HFFc6 (cell line): ENCODE measurements at places on chromosomes 5 and 9. TPM values are rescaled to one million over a fixed set of nuclear protein-coding genes. Genes with fewer than 3 reads are reported as not detected.

The PCDHB4 gene
- 0.24 to 0.53 TPM (median 0.24 TPM) in 3 replicates for total RNA-seq

- peaks cover 13% of the 10 kb centered on the region for H3K4me1 ChIP-seq
- no peak overlapping the region for H3K27ac ChIP-seq
- peaks cover 77% of the 10 kb centered on the region for H3K27me3 ChIP-seq
Observed at GRCh38 chr9:132583584-132584304, 1.3 kb downstream of the BARHL1 start.

The CYLC2 gene
- not detected in 3 replicates for total RNA-seq

GRCh38 chr5:135376961-135377624 is 21.9 kb downstream of the MACROH2A1 start:
- peak overlapping the region; percentile 36 for H3K27ac ChIP-seq
- peaks cover 43% of the 10 kb centered on the region for H3K36me3 ChIP-seq
- DNase-seq, result no peak
- peak overlapping the region; percentile 34; the same call in 1 of the 2 replicates for H3K4me3 ChIP-seq

DNA sequence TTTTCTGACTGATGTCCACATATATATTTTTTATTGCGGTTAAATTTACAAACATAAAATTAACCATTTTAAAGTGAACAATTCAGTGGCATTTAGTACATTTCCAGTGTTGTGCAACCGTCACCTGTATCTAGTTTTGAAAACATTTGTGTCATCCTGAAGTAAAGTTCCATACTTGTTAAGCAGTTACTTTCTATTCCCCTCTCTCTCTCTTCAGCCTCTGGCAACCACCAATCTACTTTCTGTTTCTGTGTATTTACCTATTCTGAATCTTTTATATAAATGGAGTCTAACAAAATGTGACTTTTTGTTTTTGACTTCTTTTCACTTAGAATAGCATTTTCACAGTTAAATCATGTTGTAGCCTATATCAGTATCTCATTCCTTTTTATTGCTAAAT is 480.1 kb upstream of the SMARCA2 start:
- no peak for DNase-seq
- H3K4me1 ChIP-seq, result no peaks in the 10 kb centered on the region
- H3K27me3 ChIP-seq, result no peaks in the 10 kb centered on the region
- H3K4me3 ChIP-seq, result no peak overlapping the region

The FOXD4 gene
- 0.34 to 0.55 TPM (median 0.51 TPM) in 3 replicates for total RNA-seq

DNA sequence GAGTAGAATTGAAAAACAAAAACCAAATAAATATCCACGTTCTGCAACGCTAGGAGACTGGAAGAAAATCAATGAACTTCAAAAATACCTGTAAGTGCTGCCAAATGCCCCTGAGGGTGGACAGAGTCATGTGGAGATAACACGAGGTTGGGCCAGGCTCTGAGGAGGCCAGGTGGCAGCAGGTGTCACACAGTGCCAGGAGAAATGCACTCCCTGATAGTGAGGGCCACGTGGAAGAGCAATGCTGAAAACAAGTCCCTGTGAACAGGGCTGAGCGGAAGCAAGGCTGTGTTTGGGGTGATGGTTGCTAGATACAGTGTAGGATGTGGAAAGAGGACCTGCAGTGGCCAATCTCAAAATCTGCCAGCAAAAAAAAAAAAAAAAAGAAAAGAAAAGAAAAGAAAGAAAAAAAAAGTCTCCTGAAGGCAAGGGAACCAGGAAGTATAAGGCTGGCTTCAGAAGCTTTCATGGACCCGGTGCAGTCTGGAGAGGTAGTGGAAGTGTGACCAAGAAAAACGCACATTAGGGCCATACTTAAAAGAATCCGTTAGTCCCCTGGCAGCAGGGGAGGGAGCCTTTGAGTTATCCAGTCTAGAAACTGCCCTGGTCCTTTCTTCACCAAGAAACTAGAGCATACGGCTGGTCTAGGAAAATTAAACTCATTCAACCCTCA is 16.8 kb downstream of the C1QTNF3 start:
- no peak overlapping the region for H3K4me3 ChIP-seq
- no peak for DNase-seq

The SLC6A7 gene
- total RNA-seq, result not detected in 3 replicates

GRCh38 chr5:143896516-143896915 is 84.6 kb downstream of the HMHB1 start:
- H3K4me1 ChIP-seq, result peaks cover 38% of the 10 kb centered on the region
- no peak for DNase-seq
- no peak overlapping the region for H3K4me3 ChIP-seq
- H3K36me3 ChIP-seq, result peaks cover 2% of the 10 kb centered on the region; the same call in 1 of the 2 replicates
- peaks cover 2% of the 10 kb centered on the region for H3K27me3 ChIP-seq
- H3K27ac ChIP-seq, result peak overlapping the region; percentile 73

The NDUFB6 gene
- 69.8 to 78.4 TPM (median 71.1 TPM) in 3 replicates for total RNA-seq

- H3K27ac ChIP-seq, result peak overlapping the region; percentile 93
- H3K27me3 ChIP-seq, result no peaks in the 10 kb centered on the region
- peak overlapping the region; percentile 99 for H3K4me3 ChIP-seq
- H3K4me1 ChIP-seq, result peaks cover 71% of the 10 kb centered on the region
- peaks cover 41% of the 10 kb centered on the region for H3K36me3 ChIP-seq
- peak; percentile 83 for DNase-seq
Observed at GRCh38 chr5:16934123-16934522, 2.0 kb downstream of the MYO10 start.

- H3K27me3 ChIP-seq, result no peaks in the 10 kb centered on the region
- H3K36me3 ChIP-seq, result no peaks in the 10 kb centered on the region
- no peak overlapping the region for H3K27ac ChIP-seq
- DNase-seq, result no peak
- H3K4me3 ChIP-seq, result no peak overlapping the region
Observed at GRCh38 chr9:107929443-107929842, 439.9 kb upstream of the KLF4 start.

DNA sequence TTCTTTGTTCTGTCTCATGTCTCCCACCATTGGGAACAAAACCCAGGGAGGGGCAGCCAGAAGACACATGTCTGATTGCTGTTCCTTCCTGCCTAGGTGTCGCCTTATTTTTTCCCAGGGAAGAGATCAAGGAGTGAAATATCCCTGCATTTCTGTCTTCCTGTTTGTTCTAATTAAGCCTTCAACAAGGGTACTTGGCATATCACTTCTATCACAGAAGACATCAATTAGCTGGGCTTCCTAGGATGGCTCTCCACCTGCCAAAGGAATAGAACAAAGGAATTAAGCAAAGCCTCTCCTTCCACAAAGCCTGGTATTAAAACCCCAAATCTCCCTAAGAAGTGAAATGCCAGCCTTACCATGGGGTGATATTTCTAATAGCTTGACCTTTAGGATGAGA is 299.5 kb upstream of the CD180 start:
- no peak for DNase-seq
- H3K36me3 ChIP-seq, result no peaks in the 10 kb centered on the region
- H3K27ac ChIP-seq, result no peak overlapping the region
- no peaks in the 10 kb centered on the region for H3K4me1 ChIP-seq
- no peaks in the 10 kb centered on the region for H3K27me3 ChIP-seq
- no peak overlapping the region for H3K4me3 ChIP-seq

- no peak overlapping the region for H3K27ac ChIP-seq
- no peaks in the 10 kb centered on the region for H3K4me1 ChIP-seq
- DNase-seq, result peak; percentile 32
- no peak overlapping the region for H3K4me3 ChIP-seq
- no peaks in the 10 kb centered on the region; the same call in none of the 2 replicates for H3K27me3 ChIP-seq
- no peaks in the 10 kb centered on the region for H3K36me3 ChIP-seq
Observed at GRCh38 chr5:90802474-90803317, 244.1 kb downstream of the ADGRV1 start.

The PAIP1 gene
- 58.7 to 65.1 TPM (median 60.9 TPM) in 3 replicates for total RNA-seq

The SPINK4 gene
- total RNA-seq, result not detected in 2 replicates

DNA sequence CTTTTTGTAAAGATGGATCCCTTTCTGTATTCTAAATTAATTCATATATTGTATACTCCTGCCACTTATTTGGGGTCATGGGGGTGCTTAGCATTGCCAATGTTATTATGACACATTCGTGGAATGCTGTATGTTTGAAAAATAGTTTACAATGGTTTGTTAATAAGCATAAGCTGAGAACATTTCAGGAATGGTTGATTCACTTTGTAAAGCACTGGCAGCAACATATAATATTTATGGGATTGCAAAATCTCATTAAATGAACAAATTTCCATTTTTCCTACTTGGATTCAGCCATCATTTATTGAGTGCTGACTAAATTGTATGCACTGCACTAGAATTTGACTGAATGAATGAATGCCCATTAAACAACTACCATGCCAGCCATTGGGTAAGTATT is 215.2 kb upstream of the KLF4 start:
- DNase-seq, result no peak
- no peaks in the 10 kb centered on the region for H3K36me3 ChIP-seq
- no peak overlapping the region for H3K4me3 ChIP-seq
- H3K4me1 ChIP-seq, result peaks cover 24% of the 10 kb centered on the region

DNA sequence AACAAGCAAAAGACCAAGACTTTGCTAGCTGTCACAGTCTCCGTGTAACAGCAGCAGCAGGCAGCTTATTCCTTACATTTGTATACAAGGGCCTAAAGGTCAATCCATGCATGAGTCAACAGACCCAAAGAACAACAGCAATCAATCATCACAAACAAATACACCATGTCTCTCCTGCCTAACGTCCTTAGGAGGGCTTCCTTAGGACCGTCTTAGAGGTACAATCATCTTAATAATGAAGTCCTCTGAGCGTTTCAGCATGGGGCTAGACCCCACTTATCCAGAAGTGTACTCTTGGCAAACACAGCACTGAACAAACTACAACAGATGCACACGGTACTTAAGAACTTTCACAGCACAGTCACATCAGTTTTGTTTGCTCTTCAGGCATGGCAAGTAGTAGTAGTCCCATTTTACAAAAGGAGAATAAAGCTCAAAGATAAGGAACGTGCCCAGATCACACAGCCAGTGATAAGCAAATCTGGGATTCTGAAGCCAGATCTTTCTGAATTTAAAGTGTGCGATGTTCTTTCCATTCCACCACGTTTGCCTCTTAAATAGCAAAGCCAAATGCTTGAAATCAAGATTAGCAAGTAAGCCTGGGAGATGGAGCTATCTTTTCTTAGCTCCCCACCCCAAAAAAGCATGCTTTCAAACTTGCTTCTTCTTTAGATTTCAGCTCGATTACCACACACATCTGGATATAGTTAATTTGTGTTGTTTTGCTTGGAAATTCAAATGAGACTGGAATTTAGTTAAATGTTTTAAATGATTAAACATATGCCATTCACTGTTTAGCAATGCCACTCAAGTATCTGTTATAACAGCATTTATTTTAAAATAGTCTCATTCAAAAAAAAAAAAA is 24.2 kb downstream of the PSMB7 start:
- H3K27ac ChIP-seq, result peak overlapping the region; percentile 87
- H3K36me3 ChIP-seq, result no peaks in the 10 kb centered on the region
- no peak for DNase-seq
- no peaks in the 10 kb centered on the region for H3K27me3 ChIP-seq

DNA sequence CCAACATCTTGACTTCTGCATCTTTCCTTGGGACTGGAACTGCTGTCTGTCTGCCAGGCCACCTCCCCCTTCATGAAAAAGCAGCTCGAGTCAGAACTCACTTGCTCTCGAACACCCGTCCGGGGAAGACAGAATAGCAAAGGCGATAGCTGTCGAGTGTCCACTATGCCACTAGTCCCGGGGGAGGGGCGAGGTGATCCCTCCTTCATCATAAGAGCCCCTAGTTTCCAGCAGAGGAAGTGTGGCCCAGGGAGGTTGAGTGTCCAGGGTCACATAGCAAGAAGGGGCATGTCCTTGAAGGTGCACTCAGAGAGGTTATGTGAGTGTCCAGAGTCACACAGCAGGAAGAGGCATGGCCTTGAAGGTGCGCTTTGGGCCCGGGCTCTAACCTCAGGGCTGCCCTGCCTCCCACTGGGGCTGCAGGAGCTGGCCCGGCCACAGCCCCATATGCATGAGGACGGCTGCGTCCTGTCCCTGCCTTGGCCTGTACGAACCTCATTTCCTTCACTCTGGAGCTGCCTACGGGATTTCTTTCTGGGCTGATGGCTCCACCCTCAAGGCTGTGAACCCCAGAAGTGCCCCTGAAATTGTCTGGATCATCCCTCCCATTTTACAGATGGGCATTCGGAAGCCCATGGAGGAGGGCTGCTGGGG is 6.7 kb downstream of the DBH start:
- no peak for DNase-seq
- no peaks in the 10 kb centered on the region for H3K36me3 ChIP-seq
- no peak overlapping the region for H3K4me3 ChIP-seq
- peaks cover 67% of the 10 kb centered on the region for H3K27me3 ChIP-seq
- no peak overlapping the region for H3K27ac ChIP-seq

The CDO1 gene
- 0.27 TPM in 1 of 3 replicates, not detected in the others for total RNA-seq

The EGFL7 gene
- total RNA-seq, result 4.5 to 5.2 TPM (median 5.0 TPM) in 3 replicates

GRCh38 chr5:178832618-178833201 is 27.0 kb upstream of the ZNF354B start:
- no peak overlapping the region for H3K4me3 ChIP-seq
- H3K27me3 ChIP-seq, result peaks cover 6% of the 10 kb centered on the region
- DNase-seq, result no peak
- H3K4me1 ChIP-seq, result no peaks in the 10 kb centered on the region
- H3K27ac ChIP-seq, result no peak overlapping the region

The SPATA31D4 gene
- total RNA-seq, result not detected in 3 replicates

GRCh38 chr9:86322973-86323644 is 31.1 kb downstream of the TUT7 start:
- peaks cover 48% of the 10 kb centered on the region for H3K36me3 ChIP-seq
- H3K27ac ChIP-seq, result peak overlapping the region; percentile 89
- peak overlapping the region; percentile 62 for H3K4me3 ChIP-seq

- H3K4me1 ChIP-seq, result peaks cover 84% of the 10 kb centered on the region
Observed at GRCh38 chr9:127548352-127548881, 63.7 kb upstream of the STXBP1 start.
